ENCODE measurements at places on chromosomes 5 and 9.

- DNase-seq = no peak
Measured at GRCh38 chr9:32725066-32725860, 58.1 kb upstream of the TMEM215 start.

DNA sequence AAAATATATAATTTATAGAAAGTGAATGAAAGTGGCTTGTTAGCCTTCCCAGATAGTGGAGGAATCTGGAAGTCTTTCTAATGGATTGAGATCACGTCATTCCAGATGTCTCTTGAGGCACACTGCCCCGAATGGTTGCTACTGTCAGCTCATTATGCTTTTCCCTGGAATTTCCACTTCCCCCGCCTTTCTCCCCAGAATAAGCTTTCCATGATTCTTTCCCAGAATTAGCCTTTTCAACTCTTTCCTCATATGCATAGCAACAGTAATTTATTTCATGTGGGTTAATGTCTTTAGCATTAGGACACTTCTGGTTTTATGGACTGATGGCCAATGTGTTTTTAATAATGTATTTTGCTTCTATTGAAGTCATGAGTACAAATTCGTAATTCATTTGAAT, 81.5 kb downstream of the PALM2AKAP2 start:
- no peak for DNase-seq

DNA sequence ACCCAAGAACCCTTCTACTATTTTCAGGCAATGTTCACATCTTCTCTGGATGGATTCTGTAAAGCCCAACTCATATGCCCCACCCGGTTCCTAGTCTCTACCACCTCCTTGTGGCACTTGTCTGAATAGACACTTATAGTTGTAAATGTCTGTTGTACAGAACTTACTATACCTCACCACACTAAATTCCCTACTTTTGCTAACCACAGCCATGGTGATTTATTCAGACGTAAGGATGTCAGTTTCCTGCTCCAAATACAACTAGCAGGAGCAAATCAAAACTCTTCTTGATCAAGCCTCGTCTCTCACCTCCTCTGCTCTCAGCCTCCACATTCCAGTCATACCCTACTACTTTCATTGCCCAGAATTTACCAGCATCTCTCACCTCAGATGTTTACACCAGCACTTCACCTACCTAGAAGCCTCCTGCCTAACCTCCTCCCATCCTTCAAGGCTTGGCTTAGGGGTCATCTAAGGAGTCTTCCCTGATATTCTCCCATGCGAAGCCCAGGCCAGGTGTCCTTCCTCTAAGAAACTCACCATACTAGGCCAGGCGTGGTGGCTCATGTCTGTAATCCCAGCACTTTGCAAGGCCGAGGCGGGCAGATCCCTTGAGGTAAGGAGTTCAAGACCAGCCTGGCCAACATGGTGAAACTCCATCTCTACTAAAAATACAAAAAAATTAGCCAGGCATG, 75.5 kb downstream of the MAPKAP1 start:
- DNase-seq = peak; percentile 11

DNA sequence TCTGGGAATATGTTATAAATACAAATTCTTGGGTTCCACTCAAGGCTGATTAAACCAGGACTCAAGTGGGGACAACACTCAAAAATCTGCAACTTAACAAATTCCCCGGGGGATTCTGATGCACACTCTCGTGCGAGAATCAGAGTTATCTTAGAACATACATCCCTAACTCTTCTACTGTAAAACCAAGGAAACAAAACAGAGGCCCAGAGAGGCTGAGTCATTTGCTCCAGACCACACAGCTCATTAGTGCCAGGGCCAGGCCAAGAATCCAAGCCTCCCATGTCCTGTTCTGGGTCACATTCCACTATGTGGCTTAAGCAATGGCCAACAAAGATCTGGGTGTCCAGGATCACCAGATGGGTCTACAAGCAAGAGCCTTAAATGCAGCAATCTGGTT, 166.0 kb downstream of the ADAMTS12 start:
- no peak for DNase-seq

DNA sequence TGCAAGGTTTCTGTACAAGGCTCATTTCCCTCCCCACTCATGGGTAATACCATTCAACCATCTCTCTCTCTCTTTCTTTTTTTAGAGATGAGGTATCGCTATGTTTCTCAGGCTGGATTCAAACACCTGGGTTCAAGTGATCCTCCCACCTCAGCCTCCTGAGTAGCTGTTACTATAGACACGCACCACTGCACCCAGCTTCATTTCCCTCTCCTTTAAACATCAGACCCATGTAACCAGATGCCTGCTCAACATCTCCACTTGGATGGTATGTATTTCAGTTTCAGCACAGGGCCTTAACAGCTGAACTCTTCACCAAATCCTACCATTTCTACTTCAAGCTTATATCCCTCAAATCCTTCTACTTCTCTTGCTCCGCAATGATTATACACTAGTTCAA, 117.4 kb downstream of the SSBP2 start:
- DNase-seq = no peak

- no peak for DNase-seq
Measured at GRCh38 chr9:72635197-72635596, 113.8 kb downstream of the TMC1 start.

DNA sequence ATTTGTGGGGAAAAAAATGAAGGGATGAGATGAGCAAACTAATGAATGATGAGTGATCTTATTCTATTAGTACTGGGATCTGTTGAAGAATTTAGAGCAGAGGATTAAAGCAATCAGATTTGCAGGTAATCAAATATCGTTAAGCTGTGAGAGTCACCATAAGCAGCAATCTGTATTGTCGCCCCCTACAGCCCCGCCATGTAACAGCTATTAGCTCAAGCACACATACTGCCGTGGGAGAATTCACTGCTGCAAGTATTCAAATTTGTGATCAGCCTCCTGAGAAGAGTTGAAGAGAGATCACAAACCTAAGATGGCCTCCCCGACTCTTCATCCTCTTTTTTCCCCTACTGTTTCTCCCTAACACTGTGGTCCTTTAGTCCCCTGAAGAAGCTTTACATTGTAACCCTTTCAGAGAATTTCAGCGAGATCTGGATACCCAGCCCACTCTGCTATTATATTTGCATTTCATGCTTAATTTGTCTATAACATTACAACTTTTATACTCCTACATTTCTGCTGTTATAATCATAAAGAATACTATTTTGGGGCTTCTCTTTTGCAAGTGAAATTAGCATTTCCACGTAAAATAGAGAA, 28.5 kb upstream of the PHF24 start:
- no peak for DNase-seq

DNA sequence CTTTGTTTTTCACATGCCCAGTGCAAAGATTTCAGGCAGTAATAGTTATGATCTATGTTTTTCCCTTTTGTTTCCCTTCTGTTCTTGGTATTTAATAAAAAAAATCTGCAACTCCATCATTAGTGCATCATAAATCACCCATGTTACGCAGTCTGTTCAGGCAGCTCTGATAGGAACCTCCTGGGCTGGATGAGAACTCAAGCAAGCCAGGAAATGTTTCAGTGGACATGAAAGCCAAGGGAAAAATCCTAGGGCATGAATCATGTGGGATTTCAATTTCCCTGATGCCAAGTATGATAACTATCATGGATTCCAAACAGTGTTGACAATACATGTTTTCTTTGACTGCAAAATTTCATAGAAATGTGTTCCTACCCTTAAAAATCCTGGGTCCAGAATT, 119.7 kb upstream of the TARS1 start:
- DNase-seq = no peak

DNA sequence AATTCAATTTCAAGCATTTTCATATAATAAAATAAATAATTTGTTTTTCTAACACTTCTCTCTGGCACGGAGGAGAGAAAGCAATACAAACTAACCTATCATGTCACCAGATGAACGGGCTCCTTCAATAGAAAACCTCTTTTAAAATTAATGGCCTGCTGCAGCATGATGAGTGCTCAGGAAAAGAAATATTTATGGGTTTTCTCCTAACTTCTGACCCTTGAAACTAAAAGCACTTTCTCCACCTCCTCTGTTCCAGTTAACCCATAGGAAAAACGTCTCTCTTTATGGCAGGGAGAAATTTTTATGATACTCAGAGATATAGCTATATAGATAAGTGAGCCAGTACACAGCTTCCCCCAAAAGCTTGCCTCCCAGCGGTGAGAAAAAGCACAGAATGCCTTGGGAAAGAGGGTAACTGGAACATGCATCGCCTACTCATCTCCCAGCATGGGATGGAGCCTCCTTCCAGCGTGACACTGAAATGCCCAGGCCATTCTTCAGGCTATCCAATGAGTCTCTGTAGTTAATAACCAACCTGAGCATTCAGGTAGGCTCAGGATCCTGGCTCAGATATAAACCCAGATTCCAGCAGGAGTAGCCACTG, 963.0 kb upstream of the DMAC1 start:
- DNase-seq = no peak

DNA sequence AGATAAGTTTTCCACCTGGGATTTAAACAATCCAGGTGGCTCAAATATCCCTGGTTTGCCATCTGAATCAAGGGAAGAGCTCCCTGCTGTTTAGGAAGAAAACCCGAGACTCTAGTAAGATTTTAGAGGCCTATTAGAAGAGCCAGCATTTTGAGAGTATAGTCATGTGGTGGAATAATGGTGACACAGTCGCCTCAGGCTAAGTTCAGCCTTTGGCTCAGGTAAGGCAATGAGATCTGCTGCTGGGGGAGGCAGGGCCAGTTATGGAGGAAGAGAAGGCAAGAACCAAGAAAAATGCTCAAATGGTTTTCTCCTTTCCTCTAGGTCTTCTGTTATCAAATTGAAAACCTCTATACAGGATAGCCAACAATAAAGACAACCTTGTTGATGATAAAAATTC, 16.2 kb downstream of the RAD1 start:
- no peak for DNase-seq

- DNase-seq = no peak
Measured at GRCh38 chr9:129319938-129320481, 141.9 kb upstream of the IER5L start.

DNA sequence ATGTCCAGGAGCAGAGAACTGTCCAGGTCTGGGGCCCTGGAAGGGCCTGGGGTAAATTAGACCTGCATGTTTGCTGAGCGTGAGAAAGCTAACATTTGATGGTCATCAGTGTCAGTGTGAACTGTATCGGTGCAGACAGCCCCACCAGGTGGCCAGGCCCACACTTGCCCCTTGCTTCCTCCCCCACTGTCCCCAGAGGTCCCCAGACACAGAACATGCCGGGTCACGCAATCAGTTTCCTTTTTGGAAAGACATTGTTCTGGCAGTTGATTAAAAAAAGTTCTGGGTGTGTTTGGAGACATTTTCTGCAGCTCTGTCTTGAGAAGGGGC, 1.5 kb downstream of the NKD2 start:
- no peak for DNase-seq

DNA sequence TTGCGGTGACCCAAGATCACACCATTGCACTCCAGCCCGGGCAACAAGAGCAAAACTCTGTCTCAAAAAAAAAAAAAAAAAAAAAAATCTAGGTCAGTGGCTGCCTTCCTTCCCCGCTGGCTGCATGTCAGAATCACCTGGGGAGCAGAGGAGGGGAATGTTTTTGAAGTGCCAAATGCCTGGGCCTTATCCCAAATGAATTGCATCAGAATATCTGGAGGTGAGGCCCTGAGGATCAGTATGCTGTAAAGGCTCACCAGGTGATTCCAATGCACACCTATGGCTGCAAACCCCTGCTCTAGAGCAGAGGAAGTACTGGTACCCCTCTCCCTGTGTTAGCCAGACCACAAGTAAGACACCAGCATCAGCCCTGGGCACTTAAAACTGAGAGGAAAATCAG, 44.7 kb upstream of the GABRP start:
- DNase-seq = no peak

DNA sequence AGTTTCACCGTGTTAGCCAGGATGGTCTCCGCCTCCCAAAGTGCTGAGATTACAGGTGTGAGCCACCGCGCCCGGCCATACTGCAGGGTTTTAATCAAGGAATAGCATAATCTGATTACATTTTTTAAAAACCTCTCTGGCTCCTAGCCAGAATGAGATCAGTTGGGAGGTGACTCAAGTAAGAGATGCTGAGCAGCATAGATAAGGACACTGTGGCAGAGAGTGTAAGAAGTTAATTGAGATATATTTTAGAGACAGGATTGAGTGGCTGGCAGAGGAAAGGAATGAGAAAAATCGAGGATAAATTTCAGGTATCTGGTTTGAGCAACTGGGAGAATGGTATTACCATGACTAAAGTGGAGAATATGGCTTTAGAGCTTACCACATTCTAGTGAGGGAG, 7.3 kb upstream of the RIGI start:
- DNase-seq = no peak

DNA sequence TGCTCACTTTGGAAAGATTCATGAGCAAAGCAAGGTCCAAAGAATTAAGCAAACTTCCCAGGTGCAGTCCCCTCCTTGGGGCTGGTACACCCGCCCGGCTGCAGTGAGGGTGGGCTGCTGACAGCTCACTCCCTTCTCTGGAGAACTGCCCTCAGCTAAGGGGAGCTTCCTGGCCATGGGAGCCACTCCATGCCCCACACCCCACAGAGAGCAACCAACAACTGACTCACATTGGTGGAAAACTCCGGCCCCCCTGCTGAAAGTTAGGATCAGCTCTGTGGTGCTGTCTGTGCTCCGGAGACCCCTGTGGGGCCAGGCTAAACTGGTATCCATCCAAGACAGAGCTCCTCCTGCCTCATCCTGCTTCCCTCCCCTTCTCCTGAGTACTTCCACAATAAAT, 223.0 kb downstream of the GABBR2 start:
- no peak for DNase-seq

GRCh38 chr9:19127871-19128500, 694 bp upstream of the PLIN2 start:
- DNase-seq = peak; percentile 21

- DNase-seq = no peak
Measured at GRCh38 chr9:136309101-136309801, 5.4 kb upstream of the CCDC187 start.

GRCh38 chr5:132070460-132071337, 2.9 kb upstream of the CSF2 start:
- no peak for DNase-seq

- no peak for DNase-seq
Measured at GRCh38 chr9:83622433-83622938, 457 bp upstream of the IDNK start.

DNA sequence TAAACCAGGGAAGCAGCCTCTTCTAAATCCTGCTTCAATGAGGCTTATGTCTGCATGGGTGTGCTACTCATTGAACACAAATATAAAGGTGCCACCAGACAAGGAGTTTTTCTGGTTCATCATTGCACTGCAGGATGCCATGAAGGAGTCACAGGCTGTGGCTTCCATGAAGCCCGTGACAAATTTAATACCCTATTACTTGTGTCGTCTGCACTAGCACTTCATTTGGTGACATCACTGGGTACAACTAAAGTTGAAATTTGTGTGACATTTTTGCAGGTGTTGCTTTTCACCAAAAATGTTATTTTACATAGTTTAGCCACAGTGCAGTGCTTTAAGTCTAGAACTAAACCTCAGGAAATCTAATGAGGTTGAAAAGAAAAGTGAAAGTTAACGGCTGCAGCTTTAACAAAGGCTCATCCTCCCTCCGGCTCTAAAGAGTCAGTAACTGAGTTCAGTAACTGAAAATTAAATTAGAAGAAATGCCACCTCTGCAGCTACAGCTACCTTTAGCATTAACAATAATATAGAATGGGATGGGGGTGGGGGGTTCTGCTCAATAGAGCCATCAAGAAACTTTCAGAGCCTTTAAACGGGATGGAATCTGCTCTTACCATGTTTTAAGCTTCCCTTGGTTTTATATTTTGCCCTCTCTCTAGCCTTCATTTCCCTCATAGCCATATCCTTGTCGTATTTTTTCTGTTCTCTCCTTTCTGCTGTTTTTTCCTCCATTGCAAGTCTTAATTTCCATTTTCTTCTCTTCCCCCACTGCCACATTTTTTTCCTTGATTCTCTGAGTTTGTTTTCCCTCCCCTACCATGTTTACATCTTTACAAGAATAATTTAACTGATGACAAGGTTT, 233.8 kb upstream of the TMEM161B start:
- DNase-seq = no peak
